ENCODE measurements at places on chromosomes 5 and 9.

GRCh38 chr9:11902610-11903009 lies 790.6 kb upstream of the TYRP1 start:
- no peak for DNase-seq

DNA sequence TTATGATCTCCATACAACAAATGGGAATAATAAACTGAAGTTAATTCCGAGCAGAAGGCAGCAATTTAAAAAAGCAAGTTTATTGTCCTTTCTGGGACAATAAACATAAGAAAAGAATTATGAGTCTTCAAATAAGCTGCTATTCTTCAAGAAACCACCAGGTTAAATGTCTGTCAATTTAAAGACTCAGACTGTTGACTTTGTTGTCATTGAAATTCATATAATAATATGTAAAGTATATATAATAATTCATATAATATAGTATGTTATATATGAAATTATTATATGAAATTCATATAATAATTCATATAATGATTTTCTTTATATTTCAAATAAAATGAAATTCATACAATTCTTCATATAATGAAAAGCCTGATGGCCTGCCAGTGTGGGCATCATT lies 497.5 kb upstream of the RGMB start:
- no peak for DNase-seq

DNA sequence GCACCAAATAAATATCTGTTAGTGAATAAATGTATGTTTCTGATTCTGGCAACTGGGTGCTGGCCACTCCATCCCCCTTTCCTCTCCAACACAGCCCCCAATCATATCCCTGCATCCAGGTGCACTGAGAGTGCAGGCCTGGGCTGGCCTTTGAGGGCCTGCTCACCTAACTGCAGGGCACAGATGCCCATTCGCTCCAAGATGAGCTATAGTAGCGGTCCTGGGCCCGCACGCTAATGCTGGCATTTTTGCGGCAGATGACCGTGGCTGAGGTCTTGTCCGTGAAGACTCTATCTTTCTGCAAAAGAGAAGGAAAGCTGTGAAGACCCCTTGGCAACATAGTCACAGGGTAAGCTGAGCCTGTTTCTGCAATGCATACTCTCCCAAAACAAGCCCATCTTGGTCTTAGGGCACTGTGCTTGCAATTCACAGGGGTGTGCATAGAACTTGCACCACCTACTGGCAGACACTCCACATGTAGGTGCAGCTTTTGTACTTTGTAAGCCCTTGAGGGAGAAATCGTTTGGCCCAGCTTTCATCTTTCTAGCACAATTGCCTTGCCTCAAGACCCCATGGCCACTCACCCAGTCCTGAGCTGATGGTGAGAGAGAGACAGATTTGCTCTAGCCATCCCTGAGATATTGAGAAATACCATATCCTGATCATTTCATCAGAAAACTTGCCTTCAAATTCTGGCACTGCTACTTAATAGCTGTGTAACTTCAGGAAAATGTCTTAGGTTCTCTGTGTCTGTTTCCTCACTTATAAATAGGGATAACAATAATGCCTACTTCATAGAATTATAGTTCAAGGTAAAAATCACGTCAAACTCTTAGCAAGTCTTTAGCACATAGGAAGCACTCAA lies 13.5 kb downstream of the IL12B start:
- no peak for DNase-seq

DNA sequence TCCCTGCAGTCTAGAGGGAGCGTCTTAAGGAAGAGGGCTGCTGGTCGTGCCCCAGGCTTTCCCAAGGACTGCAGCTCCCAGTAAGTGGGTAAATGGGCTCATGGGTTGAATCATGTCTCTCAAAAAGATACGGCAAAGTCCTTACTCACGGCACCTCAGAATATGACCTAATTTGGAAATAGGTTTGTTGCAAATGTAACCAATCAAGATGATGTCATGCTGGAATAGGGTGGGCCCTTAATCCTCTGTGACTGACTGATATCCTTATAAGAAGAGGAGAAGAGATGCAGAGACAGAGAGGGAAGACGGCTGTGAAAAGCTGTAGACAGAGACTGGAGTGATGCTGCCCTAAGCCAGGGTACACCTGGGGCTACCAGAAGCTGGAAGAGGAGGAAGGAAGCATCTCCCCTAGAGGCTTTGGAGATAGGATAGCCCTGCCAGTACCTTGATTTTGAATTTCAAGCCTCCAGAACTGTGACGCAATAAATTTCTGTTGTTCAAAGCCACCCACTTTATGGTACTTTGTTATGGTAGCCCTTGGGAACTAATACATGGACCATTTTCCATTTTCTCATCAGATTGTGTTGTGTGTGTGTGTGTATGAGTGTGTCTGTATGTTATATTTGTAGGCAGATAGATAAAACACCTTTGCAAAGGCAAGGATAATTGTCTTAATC lies 15.0 kb downstream of the GALNT10 start:
- DNase-seq, result no peak

- DNase-seq, result no peak
These were observed 40.0 kb upstream of the CDH6 start for GRCh38 chr5:31153521-31153920.

DNA sequence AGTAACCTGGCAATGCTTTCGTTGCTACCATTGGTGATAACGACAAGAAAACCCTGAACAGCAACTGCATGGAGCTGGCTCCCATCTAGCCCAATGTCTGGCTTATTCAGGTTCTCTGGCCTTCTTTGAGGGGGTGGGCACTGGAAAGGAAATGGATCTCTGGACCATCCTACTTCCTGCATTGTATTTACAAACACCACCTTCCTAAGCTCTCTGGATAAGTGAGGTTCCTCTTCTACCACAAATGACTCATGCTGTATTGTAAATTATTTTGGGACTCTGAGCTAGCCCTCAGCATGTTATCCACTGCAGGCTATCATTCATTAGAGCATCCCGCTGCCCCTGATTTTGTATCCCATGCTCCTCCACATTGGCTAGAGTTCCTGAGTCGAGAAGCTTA lies 136.9 kb upstream of the KLF9 start:
- no peak for DNase-seq

DNA sequence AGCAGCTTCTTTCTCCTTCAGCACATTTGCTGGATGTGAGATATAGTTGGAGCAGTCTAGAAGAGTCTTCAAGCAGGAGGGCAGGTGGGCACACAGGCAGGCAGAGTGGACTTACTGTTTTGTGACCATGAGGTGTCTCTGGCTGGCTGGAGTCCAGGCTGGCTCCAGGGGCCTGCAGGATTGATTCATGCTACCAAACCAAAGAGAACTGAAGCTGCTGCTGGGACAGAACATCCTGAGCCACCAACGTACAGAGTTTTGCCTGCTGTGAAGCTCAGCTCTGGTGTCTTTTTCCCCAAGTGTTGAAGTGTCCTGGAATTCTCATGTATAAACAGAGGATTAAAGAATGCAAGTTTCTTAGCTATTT lies 45.7 kb downstream of the CYSTM1 start:
- DNase-seq, result no peak

DNA sequence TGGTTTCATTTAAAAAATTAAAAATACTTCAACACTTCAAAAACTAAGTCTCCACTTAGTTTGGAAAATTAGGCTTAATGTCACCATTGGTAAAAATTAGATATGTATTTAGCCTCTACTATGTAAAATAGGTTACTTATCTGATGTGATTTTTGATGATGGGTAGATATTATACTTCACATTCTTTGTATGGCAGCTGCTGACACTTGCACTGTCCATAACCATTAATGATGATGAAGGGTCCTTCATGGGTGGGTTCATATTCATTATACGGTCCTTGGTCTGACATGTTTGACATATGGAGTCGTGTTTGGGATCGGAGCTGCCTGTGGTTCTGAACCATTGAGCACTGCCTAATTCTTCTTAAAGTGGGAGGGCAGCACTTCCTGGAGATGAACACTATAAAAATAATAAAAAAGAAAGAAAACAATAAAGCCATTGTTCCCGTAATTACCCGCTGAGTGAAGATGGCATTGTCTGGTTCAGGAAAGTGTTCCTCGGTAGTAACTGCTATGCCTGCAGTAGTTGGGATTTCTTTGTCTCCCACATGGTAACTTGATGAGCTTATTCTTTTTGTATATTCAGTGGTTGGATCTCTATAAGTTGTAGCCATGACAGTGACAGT lies 2.2 kb downstream of the LRRTM2 start:
- peak; percentile 64 for DNase-seq

DNA sequence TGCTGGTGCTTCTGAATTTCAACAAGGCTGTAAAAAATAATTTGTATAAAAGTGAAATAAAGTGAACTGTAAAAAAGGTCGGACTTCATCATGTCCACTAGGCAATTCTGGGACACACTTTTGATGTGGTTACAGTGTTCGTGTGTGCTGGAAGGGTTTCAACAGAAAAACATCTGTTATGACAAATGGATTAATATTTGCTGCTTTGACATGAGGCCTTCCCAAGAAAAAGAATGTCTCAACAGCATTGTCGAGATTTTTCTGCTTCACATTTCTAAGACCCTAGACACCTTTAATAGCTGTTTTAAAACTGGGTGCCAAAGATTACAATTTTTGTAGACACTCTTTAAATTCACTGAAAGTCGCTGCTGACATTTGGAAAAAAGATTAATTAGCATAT lies 216.6 kb downstream of the SLC12A2 start:
- DNase-seq, result no peak

- DNase-seq, result no peak
These were observed 97.1 kb downstream of the ADCY2 start for GRCh38 chr5:7493081-7493480.

DNA sequence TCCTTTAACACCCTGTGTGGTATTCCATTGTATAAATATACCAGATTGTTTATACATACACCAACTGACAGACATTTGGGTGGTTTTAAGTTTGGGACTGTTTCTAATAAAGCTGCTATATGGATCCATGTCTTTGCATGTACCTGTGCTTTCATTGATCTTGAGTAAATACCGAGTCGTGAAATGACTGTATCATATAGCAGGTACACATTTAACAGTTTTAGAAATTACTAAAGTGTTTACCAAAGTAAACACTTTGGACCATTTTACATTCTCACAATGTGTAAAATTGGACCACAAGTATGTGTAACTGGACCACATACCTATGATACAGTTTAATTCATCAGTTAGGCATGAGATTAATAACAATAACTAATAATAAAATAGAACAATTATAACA lies 175.2 kb downstream of the FBXL17 start:
- no peak for DNase-seq

DNA sequence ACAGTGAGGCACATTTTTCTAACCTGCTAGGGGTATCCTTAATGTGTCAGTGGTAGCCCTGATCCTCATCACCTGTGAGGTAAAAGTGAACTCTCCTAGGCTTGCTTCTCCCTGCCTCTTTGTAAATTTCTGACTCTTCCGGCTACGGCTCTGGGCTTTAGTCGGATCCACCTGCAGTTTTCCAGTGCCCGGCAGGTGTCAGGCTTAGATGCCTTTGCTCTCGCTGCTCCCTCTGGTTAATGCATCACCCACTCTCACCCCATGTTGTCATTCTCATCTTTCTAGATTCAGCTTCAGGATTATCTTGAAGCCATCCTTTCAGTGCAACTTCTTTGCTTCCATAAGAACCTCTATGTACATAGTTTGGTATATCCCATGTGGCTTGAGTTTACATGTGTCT lies 3.6 kb downstream of the CEP78 start:
- no peak for DNase-seq

- no peak for DNase-seq
These were observed 42.8 kb downstream of the NEURL1B start for GRCh38 chr5:172683645-172684471.

GRCh38 chr9:18127499-18127875 lies 346.5 kb upstream of the ADAMTSL1 start:
- no peak for DNase-seq

DNA sequence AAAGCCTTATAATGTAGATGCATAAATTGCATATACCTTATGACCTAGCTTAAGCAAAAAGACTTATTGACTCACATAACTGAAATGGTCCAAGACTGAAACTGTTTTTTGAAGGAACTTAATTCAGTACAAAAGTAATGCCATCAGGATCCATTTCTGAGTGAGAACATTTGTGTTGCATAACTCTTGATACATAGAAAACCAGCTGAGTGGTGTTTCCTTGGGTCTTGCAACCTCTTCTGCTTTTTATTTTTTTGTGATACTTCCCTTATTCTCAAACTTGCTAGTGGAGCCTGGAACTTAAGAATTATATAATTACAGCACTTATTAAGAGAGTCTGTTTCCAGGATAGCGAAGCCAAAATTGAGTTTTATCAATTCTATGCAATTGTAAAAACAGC lies 272.0 kb downstream of the MAN2A1 start:
- DNase-seq, result peak; percentile 20

DNA sequence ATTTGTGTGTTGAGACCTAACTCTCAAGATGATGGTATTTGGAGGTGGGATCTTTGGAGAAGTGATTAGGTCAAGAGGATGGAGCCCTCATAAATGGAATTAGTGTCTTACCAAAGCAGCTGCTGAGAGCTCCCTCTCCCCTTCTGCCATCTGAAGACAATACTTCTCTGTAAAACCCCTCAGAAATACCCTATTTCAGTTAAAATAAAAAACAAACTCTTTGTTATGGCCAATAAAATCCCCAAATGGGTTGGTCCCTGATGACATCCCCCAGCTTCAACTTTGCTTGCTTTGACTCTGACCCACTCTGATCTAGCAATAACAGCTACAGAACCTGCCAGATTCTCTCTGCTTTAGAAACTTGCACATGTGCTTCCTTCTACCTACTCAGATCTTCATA lies 100.9 kb downstream of the SNCAIP start:
- no peak for DNase-seq

- no peak for DNase-seq
These were observed 687.6 kb downstream of the CETN3 start for GRCh38 chr5:89721931-89722330.

GRCh38 chr9:101254733-101255433 lies 129.9 kb downstream of the BAAT start:
- DNase-seq, result no peak

DNA sequence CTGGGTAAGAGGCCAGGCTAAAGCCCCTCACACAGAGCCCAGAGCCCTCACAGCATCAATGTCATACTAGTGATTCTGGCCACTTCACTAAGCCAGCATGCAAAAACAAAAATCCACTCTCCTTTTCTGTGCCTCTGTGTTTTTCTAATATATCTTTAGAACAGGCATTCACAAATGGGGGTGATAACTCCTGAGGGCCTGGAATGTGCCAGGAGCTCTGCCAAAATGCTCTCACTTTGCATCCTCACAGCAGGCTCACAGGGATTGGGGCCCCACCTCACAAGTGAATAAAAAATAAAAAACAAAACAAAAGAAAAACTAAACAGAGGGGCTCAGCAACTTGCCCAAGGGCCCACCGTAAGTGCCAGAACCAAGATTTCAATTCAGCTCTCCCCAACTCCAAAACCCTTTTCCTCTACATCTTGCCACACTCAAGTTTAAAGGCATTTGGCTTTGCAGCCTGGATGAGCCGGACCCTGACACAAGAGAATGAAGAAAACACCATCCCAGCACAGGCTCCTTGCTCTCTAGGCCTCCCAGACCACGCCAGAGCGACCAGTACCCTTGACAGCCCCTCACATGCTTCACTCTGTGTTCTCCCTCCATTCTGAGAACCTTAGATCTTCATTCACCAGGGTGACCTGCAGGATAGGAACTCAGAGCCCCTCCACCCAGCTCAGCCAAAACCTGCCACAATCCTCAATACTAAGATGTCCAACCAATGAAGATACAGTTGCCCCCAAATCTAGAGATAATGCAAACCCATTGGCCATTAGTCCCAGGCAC lies 51.3 kb downstream of the SAXO1 start:
- DNase-seq, result no peak
